ENCODE measurements at places on chromosomes 6 and 20. TPM values are rescaled to one million over a fixed set of nuclear protein-coding genes. Genes with fewer than 3 reads are reported as not detected.

The FOXF2 gene
- total RNA-seq = 0.10 TPM

The CDH26 gene
- total RNA-seq = not detected

The HLA-DRB1 gene
- 0.10 TPM for total RNA-seq

The USP49 gene
- total RNA-seq = 3.2 TPM

The KIAA0408 gene
- 0.29 TPM for total RNA-seq

The FAM209B gene
- total RNA-seq = not detected

The LY86 gene
- total RNA-seq = not detected

The SLC22A16 gene
- total RNA-seq = not detected

The IMPG1 gene
- 0.29 TPM for total RNA-seq

The CAP2 gene
- total RNA-seq = 0.48 TPM
